ENCODE measurements at places on chromosomes 7 and 10.

DNA sequence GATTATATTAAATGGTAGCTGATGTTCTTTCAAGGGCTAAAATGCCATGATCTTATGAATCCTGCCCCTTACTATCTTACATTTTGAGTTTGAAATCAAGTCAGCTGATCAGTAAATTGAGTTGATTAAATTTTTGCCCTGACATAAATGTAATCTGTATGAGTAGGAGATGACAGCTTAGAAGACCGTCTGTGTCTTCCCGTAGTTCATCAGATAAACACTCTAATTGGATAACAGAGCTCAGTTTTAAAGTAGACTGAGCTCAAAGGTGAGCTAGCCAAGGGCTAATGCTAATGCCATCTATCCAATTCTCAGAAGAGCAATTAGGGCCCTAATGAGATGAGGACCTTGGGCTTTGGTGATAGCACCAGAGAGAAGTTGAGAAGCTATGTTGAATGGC is 82.9 kb downstream of the LRRC4 start:
- DNase-seq = no peak

GRCh38 chr7:114575098-114575497 is 160.5 kb downstream of the FOXP2 start:
- no peak for DNase-seq

GRCh38 chr10:4830551-4830950 is 4.5 kb downstream of the AKR1E2 start:
- no peak for DNase-seq

GRCh38 chr7:100200693-100201092 is 19.1 kb upstream of the PVRIG start:
- no peak for DNase-seq

DNA sequence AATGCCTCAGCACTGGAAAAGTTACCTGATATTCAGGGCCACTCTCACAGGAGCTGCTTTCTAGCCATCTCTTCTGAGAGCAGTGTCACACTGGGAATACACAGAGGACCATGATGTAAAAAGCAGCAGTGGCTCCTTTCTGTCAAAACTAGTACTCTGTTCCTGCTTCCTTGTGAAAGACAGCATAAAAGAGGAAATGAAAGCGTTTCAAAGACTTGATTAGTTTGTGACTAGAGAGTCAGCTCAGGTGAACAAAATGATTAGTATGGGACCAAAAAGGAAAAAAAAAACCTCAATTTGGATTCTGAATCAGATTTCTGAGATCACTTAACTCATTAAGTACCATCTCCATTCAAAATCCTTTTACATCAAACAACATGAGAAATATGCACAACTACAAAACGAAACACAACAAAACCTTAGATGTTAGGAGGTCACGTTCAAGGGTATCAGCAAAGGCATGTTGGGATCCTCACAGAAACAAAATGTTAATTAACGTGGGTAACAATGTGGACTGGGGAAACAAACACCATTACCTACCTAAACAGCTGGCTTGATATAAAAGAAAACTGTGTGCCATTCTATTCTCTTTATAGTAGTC is 103.7 kb downstream of the MACC1 start:
- DNase-seq = no peak

All from neuronal stem cell (in vitro differentiated cells).